ENCODE measurements at places on chromosomes 6 and 20.

GRCh38 chr6:159360306-159360705, 191.1 kb downstream of the FNDC1 start:
- no peak for DNase-seq

DNA sequence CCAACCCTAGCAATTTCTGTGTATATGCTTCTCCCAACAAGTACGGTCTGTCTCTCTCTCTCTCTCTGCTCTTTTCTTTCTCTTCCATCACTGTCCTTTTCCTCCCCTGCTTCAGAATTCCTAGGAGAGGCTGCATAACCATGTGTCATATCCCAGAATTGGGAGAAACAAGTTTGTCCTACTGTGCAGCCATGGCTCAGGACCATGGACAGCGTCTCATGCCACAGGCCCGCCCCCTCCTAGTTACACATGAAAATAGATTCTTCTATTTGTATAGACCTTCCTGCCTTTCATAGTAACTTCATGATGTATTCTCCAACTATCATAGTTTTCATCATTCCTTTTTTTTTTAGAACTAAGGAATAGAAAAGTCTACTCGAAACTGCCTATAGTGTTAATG, 98.0 kb downstream of the FNDC1 start:
- no peak for DNase-seq

GRCh38 chr6:21309807-21310221, 283.7 kb upstream of the SOX4 start:
- DNase-seq: no peak

- DNase-seq: no peak
Observed at GRCh38 chr20:18984238-18985200, 170.9 kb downstream of the SCP2D1 start.

GRCh38 chr6:29958046-29958445, 15.7 kb downstream of the HLA-A start:
- no peak for DNase-seq

DNA sequence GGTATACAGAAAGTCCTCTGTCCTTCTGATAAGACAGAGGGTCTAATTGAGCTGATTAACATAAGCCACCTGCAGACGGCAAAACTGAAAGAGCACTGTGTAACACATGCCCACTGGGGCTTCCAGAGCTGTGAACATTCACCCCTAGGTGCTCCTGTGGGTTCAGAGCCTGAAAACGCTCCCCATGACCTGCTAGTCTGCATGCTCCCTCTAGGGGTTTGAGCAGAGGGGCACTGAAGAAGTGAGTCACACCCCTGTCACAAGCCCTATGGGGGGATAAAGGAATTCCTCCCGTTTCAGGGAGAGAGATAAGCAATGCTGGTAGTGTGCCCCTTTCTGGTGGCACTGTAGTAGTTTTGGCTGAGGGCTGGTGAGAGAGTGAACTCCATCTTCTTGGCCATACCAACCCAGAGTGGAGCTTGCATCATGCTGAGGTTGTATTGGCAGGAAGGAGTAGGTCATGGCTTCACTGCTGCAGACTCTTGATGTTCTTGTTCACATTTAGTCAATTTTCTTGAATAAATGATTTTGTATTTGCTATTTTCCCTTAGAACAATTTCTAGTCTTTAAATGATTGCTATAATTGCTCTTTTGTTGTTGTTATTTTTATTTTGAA, 637.5 kb upstream of the MAN1A1 start:
- no peak for DNase-seq

DNA sequence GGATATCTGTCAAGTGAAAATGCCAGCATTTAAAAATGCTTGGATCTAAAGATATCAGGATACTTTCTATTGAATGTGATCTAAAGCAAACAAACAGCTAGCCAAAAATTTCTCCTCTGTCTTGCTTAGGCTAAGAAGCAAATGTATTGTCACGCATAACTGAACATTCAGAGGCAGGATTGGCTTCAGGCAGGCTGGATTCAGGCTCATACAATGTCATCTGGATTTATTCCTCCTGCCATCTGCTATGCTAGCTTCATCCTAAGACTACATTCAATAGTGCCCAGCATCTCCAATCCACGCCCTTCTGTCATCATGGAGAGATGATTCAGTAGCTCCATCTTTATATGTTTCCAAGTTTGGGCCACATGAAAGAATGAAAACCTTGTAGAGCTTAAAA, 27.1 kb downstream of the PFDN4 start:
- DNase-seq: no peak

DNA sequence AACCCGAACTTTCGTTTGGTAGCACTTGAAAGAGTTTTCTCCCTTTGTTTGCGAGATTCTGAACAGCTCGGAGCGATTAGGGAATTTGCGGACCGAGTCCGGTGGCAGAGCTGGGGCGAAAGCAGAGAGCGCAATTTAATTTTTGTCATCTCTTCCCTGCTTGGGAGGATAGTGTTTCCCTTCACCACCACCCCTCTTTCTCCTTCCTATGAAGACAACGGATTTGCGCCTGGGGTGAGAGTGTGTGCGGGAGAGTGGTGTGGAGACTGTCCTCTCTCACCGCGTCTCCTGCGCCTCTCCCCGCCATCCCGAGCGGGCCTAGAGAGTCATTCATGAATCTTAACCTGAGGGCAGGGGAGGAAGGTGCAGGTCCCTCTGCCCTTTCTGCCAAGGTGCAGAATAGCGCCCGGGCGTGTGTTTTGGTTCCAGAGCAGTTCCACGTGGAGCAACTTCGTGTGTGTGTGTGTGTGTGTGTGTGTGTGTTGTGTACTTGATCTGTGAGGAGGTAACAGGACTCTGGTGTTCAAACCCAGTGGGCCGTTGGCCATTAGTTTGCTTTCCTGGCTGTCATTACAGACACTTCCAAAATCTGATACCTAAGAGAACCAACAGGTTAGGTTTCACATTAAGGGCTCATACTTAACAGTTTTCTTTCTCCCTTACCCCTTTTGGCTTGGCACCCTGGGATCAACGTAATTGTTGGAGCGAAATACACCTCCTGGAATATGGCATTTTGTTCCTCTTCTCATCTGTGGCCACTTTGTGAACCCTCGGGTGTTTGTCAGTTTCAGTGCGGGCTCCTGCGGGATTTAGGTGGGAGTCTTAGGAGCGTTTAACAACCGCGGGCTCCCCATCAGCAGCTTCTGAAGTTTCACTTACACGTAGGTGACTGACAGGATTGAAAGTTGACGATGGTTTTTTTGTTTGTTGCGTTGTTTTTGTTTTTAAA, 1.8 kb downstream of the EYA4 start:
- DNase-seq: peak; percentile 82

GRCh38 chr20:4082406-4083097, 67.2 kb upstream of the RNF24 start:
- DNase-seq: peak; percentile 69

DNA sequence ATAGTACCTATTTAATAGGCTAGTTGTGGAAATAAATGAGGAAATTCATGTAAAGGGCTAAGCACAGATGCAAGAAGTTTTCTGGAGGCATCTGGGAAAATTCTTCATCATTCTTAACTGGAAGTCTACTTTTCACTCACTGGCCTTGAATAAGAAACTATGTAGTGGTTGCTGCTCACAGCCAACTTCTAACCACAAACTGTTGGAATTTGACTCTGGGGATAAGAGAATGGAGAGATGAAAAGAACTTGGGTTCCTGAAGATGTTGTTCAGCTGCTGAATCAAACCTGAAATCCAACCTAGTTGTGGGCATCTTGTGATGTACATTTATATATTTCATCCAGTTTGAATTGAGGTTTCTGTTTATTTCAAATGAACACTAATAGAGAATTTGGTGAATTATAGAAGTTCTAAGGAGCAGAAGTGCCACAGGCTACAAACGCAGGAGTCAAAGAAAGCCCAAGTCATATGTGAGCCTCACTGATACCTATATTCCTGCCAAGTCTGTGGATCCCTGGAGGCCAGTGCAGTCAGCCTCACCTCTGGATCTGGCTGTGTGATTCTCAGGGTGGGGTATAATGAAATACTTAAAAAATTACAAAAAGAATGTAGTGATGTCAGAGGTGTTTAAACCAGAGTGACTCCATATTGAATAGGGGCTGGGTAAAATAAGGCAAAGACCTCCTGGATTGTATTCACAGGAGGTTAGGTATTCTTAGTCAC, 18.7 kb upstream of the MEI4 start:
- DNase-seq: no peak

- DNase-seq: no peak
Observed at GRCh38 chr6:23089981-23090380, 520.6 kb downstream of the HDGFL1 start.

GRCh38 chr20:37636977-37637376, 56.9 kb upstream of the CTNNBL1 start:
- DNase-seq: no peak

DNA sequence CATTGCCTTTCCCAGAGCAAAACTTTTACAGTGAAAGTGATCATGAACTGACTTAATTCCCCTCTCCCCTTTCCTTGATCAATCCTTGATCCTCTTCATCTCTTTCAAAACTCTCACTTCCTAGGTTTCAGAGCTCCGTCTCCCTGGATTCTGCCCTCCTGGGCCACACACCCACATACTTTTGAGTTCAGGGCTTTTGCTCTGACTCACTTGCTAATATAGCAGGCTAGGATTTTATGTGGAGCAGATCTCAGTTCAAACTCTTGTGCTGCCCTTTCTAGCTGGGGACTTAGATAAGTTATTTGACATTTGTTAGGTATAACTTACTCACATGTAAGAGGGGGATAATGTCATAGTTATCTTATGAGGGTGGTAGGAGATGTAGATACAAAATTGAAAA, 109.1 kb upstream of the MLIP start:
- DNase-seq: no peak

DNA sequence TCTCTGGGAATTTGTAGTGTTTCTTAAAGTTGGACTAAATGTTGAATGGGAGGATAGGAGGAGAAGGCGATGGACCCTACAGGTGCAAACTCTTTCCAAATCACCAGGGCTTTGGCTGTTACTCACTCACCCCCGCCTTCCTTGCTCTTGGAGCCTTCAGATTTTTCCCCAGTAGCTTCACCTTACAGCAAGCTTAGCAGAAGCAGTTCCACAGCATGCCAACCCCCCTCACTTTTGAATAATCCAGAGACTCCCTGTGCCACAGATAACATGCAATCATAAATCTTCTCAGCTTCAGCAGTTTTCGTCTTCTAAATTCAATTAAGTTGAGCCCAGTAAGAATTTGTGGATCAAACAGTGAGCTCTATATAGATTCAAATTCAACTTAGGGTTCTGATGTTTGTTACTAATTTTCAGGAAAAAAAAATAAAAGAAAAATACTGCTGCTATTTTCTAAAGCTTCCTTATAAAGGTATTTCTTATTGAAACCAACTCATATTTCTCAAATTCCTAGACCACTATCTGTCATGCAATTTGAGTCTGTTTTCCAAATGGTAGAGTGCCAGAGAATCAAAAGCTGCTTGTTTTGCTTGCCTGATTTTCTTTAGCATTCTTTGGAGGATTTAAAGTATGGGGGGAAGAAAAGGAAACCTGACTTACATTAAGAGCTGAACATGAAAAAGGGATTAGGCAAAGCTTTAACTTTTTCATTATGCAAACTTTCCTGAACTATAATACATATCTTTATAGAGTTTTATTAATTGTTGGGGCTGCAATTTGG, 166.4 kb downstream of the EYA4 start:
- no peak for DNase-seq

GRCh38 chr20:6636209-6637159, 131.0 kb upstream of the BMP2 start:
- DNase-seq: no peak

- DNase-seq: no peak
Observed at GRCh38 chr6:152209211-152209610, 401.7 kb downstream of the ESR1 start.

DNA sequence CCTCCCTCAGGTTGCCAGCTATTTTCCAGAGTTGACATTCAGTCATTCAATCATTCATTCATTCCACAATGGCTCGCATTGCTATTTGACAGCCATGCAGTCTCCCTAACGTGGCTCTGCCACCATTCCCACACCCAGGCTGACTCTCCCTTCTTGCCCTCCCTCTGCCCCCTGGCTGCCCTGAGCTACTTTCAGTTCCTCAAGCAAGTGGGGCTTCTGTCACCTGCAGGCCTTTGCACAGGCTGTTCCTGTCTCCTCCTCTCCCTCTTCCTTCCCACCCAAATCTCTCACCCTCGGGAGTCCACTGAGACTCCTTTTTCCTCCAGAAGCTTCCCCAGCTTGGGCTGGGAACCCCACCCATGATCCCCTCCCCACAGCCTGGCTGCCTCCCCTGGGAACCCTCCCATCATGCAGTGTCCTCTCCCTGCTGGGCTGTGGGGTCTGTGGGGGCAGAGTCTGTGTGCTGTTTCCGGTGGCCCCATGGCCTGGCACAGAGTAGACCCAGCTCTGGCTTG, 2.6 kb downstream of the PACSIN1 start:
- no peak for DNase-seq

- no peak for DNase-seq
Observed at GRCh38 chr6:18016133-18016532, 28.7 kb upstream of the KIF13A start.

GRCh38 chr6:149217466-149217888, 100.0 kb upstream of the TAB2 start:
- DNase-seq: no peak

GRCh38 chr20:57717797-57718196, 8.0 kb upstream of the PMEPA1 start:
- DNase-seq: no peak

DNA sequence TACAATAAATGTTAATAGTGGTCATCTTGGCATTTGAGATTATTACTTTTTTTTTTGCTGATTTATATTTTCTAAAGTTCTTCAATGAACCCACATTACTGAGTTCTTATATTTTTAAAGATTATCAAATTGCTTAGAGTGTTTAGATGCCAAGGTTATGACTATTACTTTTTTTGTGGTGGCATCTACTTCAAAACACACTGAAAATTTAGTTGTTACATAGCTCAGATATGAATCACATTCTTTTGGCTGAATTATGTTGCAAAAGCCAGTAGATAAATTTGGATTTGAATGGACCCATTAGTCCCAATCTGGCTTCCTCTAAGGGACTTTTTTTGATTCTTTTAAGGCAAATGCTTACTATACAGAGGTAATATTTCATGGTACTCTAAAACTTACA, 8.9 kb downstream of the UTRN start:
- no peak for DNase-seq

DNA sequence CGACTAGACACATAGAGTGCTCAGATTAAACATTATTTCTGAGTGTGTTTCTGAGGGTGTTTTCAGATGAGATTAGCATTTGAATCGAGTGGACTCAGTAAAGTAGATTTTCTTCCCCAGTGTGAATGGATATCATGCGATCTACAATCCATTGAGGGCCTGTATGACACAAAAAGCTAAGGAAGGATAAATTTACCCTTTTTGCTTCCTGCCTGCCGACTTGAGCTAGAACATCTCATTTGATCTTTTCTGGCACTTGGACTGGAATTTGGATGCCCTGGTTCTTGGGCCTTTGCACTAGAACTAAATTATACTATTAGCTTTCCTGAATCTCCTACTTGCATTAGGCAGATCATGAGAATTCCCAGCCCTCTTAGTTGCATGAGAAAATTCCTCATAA, 675.8 kb downstream of the DOK5 start:
- no peak for DNase-seq
